ENCODE measurements at places on chromosomes 3 and 15. TPM values are rescaled to one million over a fixed set of nuclear protein-coding genes. Genes with fewer than 3 reads are reported as not detected.

DNA sequence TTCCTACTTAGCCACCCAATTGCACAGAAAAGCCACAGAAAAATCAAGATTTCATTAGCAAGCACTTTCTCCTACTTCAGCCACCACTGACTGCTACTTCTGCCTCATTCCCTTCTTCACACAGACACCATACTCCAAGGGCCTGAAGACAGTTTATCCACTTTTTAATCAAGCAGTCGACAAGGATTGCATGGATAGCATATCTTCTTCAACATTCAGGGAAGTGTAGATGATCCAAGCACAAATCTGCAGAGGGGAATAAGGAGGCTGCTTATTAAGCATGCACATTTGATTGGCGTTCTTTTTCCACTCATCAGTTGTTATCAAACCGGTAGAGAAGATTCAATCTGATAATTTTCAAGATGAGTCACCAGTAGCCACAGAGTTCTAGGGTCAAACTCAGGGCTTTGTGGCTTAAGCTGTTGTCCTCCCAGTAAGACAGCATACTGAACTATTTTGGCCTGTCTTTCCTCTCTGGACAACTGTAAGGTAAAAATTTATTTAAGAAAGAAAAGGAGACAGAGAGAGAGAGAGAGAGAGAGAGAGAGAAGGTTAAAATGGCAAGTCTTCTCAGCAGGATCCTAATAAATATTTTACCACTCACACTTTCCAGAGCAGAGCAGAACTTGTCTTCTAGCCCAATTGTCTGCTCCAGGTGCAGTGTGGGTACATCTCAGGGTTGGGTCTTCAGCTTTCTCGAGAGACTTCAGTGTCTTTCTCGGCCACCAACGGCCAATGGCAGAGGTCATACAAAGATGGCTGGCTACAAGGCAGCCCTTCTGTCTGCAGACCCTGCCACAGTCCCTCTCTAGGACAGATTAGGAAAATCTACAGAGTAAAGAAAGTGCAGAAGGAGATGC lies 80.6 kb upstream of the BHLHE40 start:
- DNase-seq, result no peak

GRCh38 chr15:84727429-84727828 lies 11.5 kb upstream of the SEC11A start:
- DNase-seq, result no peak

The KLHL40 gene
- not detected for total RNA-seq

The TM4SF18 gene
- 363 TPM for total RNA-seq

The LSAMP gene
- not detected for total RNA-seq

DNA sequence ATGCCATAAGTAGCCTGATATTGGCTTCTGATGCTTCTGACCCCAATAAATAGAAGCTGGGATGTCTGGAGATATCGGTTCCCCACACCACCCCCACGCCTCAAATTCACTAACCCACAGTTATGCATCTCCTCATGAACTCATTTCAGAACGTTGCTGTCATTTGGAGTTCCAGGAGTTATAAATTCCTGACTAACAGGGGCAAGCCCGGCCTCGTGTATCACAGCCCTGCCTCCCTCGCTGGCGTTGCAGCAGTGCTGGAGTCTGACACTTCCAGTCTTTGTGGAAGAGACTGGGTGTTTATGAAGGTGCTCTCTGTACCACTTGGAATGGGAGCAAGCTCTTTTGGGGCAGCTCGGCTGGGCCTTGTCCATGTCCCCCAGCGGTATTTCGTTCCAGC lies 101.0 kb downstream of the ANP32A start:
- DNase-seq, result no peak

- peak; percentile 32 for DNase-seq
These were observed 106.2 kb downstream of the IQSEC1 start for GRCh38 chr3:12966847-12967605.

DNA sequence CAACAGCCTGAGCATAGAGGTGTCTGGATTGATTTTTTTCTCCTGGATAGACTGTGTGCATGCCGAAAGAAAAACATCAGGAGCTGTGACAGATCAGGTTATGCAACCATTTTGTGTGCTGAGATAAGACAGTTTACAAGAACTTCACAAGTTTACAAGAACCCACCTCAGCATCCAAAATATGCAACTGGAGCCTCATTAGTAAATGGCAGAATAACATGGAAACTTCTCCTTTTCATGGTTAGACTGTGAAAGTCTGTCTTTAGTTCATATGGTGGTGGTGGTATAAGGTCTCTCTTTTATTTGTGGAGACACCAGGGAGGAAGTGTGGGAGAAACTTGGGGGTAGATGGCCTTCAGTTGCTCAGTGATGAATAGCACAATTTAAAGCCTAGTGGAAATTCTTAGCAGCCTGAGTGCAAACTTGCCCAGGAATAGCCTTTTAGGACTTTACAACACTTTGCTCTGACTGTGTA lies 3.7 kb upstream of the ZNF609 start:
- DNase-seq, result no peak

The PSTPIP1 gene
- 0.51 TPM for total RNA-seq

The MUC20 gene
- total RNA-seq, result 0.51 TPM

DNA sequence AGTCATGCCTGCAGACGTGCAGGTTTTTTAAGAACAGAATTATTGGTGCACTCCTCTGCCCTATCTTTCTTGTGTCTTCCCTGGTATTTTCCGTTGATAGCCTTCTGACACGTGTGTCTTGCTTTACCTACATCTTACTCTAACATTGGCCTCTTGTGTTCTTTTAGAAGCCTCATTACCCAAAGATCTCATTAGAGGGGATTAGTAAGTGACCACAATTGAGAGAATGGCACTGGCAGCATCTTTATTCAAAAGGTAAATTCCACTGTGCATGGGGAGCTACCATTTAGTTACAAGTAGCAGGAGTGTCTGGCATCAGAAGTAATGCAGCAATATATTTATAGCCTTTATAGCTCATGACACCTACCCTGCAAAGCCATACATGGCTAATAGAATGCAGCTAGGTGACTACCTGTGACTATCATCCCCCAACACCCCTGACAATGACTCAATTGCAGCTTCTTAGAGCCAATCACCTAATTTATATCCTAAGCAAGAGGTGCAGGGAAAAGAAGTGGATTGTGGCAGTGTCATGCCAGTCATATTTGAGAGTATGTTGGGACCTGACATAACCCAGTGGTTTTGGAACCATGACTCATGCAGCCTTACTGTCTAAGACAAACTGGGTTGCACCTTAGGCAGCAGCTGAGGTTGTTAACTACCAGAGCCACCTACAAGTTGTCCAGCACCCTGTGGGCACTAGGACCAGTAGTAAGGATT lies 164.8 kb downstream of the GRM7 start:
- no peak for DNase-seq

The TM4SF1 gene
- total RNA-seq, result 921 TPM

GRCh38 chr3:112582244-112582874 lies 20.5 kb downstream of the SLC35A5 start:
- DNase-seq, result peak; percentile 88

GRCh38 chr3:2097641-2098191 lies 950 bp upstream of the CNTN4 start:
- DNase-seq, result no peak

DNA sequence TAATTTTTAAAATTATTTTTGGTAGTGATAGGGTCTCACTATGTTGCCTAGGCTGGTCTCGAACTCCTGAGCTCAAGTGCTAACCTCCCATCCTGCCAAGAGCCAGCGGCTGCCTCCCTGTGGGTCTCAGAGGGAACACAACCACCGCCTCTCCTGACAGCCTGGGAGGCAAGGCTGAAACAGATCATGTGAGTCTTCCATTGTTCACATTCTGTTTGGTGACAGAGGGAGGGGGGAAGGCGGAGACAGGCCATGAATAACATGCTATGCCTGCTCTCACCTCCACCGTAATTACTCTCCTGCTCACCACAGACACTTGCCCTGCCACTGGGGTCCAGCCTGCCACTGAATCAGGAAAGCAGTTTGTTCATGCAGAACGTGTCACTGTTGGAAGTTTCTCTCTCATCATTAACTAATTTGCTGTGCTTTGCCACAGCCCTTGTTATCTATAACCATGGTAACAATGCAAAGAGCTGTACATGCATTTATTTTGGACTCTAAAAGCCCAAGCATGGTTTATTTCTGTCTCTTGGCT lies 78.4 kb upstream of the RASGRF1 start:
- peak; percentile 54 for DNase-seq

Measured in dermis blood vessel endothelial cell (primary cell).